ENCODE measurements at places on chromosomes 2 and 18. TPM values are rescaled to one million over a fixed set of nuclear protein-coding genes. Genes with fewer than 3 reads are reported as not detected.

DNA sequence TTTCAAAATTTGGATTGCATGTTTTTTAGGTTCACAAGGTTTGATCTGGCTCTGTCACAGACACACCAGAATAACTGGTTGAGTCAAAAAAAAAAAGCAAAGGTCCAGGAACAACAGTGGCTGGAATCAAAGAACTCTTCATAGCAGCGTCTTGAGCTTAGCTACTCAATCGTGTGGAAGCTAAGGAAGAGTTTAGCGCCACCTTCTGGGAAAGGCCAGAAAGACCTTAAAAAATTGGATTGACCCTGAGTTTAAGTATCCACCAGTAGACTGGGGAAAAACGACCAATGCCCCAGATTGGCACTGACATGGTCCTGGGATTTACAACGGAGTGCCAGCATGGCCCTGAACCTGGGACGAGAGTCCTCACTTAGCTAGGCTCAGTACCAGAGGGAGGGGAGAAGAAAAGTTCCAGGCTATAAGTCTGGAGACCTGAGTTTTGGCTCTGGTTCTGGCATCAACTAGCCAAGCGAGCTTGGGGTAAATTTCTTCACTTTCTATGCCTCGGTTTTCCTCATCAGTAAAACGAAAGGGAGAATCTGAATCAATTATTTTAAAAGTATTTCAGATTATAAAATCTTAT, 71.1 kb upstream of the TFCP2L1 start:
- DNase-seq = no peak

EVA1A gene
- total RNA-seq = 0.17 TPM

GRCh38 chr2:226180281-226180884, 619.2 kb downstream of the IRS1 start:
- DNase-seq = no peak

DNA sequence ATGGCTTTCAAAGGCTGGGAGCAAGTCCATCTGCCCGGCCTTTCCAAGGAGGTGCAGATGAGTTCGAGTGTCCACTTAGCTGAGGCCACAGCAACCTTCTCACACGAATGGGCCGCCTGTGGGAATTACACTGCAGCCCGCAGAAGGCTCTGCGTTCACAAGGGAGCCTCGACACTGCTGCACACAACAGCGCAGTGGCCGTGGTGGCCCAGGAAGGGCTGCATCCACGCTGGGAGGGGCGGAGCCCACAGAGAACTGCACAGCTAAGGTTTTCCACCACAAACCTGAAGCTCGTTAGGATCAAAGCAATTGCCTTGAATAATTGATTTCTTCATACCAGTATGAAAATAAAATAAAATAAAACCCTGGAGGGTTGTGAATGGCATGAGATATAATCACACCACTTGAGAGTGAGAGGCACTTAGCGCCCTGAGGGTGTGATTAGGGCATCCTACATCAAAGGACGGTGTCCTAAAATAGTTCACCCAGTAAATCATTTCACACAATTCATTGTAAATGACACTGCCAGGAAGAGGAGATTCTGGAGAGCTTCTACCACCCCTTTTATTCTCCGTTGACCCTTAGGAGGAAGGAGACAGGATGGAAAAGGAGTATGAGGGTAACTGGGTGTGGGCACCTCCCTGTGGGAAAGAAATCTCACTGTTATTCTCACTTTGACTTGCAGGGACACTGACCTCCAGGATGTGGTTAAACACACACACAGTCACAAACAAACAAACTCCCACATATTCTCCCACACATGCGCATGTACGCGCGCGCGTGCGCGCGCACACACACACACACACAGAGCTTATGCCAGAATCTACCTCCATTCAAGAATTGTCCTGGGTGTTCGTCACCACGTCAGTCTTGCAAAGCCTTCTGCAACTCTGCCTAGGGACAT, 256.6 kb upstream of the ID2 start:
- no peak for DNase-seq

CXXC1 gene
- total RNA-seq = 58.1 TPM

DNA sequence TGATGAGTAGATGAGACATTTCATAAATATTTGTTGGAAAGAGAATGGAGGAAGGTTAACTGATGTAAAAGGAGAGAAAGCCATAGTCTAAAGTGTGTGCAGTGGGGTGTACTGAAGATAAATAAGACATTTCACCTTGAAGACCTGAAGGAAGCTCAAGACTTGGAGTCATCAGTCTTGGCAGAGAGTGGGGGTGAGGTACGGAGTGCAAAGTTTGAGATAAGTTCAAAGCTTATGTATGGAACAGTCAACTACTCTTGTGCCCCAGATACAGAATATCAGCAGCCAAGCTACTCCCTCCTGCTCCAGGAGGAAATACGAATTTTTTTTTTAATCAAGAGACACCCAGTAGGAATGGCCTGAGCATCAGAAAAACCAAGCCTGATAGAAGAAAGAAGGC, 30.3 kb upstream of the NEMP2 start:
- no peak for DNase-seq

DNA sequence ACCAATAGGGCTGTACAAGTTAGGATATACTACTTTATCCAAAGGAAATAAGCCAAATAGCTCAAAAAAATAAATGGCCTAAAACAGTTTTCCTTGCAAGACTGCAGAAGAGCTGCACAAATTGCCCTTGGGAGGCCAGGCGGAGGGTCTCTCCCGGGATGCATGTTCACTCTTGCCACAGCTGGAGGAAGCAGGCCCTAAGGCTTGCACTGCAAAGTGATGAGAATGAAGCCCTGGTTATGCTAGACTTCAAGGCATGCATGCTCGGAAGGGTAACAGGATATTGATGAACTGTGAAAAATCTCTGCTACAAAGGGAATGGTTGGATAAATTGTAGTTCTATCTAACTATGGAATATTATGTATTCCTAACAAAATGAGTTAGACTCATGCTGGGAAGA, 27.5 kb upstream of the LDLRAD4 start:
- DNase-seq = no peak

SERPINB2 gene
- not detected for total RNA-seq

LNPK gene
- total RNA-seq = 12.9 TPM

- no peak for DNase-seq
These were observed 147.3 kb downstream of the RDH14 start for GRCh38 chr2:18412980-18413675.

DNA sequence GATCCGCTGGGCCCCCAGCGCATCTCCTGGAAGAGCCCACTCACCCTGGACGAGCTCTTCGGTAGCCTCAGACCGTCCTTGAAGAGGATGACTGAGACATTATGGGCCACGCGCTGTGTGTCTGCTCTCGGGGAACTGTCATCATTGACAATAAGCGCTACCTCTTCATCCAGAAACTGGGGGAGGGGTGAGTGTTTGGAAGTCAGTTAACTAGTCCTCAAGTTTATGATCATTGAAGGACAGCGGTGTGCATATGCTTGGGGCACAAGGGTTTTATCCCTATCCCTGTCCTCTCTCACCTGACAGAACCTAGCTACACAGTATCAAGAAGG, 586 bp downstream of the STK16 start:
- DNase-seq = no peak

DNA sequence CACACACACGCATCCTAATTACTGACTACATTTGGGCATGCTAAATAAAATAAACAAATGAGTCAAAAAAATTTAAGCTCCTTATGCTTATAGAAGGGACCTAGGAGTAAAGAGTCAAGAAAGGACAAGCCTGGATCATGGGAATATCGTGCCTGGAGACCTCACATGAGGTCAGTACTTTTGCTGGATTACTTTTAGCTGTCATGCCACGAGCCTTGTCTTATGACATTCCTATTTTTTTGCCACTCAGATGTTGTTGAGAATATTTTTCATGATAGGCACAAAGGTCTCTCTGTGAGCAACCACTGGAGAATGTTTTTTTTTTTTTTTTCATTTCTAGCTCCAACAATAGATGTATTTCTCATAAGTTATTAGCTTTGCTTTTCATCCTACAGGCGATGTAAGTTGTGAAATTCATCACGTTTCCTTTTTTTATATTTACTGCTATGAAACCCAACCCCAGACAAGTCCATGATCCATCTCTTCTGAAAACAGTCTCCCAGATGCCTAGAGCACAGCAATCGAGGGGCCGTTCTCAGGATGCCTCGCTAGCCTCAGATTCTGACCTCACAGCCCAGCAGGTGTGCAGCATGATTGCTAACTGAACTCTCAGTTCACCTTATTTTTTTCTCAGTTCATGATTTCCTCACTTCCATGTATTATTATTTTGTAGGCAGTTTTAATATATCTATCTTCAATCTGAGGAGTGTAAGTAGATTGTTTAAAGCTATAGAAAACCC, 464.5 kb downstream of the IRS1 start:
- DNase-seq = no peak
